ENCODE measurements at places on chromosomes 12 and 14. TPM values are rescaled to one million over a fixed set of nuclear protein-coding genes. Genes with fewer than 3 reads are reported as not detected.

GRCh38 chr14:22464422-22465142 is 124.4 kb downstream of the DAD1 start:
- H3K4me3 ChIP-seq: no peak overlapping the region
- H3K27me3 ChIP-seq: peaks cover 2% of the 10 kb centered on the region
- H3K27ac ChIP-seq: no peak overlapping the region
- H3K36me3 ChIP-seq: no peaks in the 10 kb centered on the region
- no peak for DNase-seq
- H3K4me1 ChIP-seq: peaks cover 13% of the 10 kb centered on the region

DNA sequence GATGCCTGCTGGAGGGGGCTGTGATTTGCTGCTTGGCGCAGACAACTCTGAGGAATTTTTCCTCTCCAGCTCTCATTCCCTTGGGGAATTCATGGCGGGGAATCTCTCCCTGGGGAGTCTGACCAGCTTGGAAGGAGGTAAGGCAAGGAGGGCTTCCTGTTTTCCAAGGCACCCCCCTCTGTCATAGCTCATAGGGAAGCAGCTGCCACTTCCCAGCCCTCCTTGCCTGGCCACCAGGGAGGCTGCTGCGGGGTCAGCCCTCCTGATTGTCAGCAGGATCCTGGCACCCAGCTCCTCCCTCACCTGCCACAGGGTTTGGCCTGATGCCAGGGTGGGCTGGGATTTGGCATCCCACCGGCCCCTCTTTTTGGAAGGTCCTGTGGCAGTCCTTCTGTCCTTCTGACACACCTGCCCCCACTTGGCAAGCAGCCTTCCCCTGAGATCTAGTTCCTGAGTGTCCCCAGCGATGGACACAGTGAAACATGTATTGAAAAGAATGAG is 74.9 kb downstream of the TSPAN9 start:
- H3K36me3 ChIP-seq: no peaks in the 10 kb centered on the region
- no peak overlapping the region for H3K27ac ChIP-seq
- H3K4me3 ChIP-seq: no peak overlapping the region
- no peak for DNase-seq
- peaks cover 51% of the 10 kb centered on the region for H3K4me1 ChIP-seq
- H3K27me3 ChIP-seq: no peaks in the 10 kb centered on the region

Gene TAS2R14
- total RNA-seq: 1.7 TPM

Gene OR6C4
- total RNA-seq: not detected

- H3K4me1 ChIP-seq: peaks cover 8% of the 10 kb centered on the region
- H3K27me3 ChIP-seq: no peaks in the 10 kb centered on the region
- no peaks in the 10 kb centered on the region for H3K36me3 ChIP-seq
Measured at GRCh38 chr12:131091976-131092691, 138.4 kb downstream of the ADGRD1 start.

Gene DDN
- total RNA-seq: 0.64 TPM
